ENCODE measurements at places on chromosomes 7 and 10.

- no peak for DNase-seq
Observed at GRCh38 chr10:78691301-78692030, 377.3 kb upstream of the ZMIZ1 start.

DNA sequence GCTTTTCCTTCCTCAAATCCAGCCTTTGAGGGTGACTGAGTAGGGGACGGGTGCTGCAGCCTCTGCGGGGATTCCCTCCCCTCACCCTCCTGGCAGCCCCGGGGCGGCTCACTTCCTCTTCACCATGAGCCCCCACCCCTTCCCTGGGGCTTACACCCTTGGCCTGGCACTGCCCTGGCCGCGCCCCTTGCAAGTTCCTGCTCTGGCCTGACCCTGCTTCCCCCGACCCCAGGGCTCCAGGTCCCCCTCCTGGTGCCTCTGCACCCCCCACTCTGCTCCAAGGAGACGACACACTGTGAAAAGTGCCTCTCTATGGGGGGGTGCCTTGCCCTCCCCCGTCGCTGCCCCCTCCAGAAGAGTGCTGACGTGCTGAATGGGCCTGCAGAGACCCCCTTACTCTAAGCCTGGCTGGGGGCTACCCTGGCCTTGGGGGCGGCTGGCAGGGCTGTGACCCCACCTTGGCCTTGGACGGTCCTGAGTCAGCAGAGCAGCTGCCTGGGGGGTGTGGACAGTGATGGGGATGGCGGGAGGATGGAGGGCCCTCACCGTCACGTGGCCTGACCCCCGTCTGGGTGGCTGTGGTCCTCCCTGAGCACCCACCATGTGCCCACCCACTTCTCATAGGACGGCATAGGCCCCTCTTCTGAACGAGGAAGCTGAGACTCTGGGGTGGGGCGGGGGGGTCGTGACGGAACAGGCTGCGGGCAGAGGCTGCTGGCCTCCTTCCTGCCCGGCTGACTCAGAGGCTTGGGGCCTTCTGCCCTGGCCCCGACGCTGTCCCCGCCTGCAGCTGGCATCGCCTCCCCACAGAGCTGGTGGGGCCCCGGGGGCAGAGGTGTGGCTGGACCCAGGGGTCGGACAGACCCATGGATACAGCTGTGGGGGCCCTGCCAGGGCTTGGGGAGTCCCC lies 9.8 kb downstream of the LFNG start:
- no peak for DNase-seq

- DNase-seq: no peak
Observed at GRCh38 chr10:11713186-11713743, 28.9 kb upstream of the ECHDC3 start.

GRCh38 chr10:78164702-78165101 lies 131.0 kb downstream of the RPS24 start:
- DNase-seq: no peak

DNA sequence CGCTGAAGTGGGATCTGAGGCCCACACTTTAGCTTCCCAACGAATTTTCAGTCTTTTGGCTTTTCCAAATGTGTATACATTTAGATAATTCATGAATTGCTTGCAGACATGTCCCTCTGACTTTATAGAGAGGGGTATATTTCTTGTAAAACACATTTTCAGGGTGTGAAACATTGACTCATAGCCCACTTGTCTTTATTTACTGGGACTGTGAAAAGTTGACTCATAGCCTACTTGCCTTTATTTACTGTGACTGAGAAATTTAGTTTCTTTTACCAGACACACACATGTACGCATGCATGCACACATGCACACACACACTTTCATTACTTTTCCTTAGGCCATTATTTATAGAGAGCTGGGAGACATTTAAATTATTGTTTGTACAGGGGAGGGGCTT lies 79.1 kb downstream of the VTI1A start:
- no peak for DNase-seq

DNA sequence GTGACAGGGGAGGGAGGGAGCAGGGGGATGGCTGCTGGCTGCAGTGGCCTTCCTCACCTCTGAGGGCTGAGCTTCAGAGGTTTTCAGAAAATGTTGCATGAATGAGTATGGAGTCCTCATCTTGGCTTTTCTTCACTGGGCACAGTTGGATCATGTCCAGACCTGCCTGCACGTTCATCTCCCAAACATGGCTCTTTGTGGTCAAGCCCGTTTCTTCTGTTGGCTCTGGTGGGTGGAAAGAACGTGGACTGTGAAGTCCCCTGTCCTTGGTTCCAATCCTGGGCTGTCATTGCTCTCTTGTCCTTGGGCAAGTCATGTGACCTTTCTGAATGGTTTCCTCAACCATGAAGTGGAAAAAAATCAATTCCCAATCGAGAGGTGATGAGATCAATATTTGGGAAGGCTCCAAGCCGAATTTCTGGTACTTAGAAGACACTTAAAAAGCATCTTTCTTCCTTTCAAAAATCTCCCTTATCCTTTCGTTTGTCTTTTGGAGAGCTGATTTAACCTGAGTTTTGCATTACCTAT lies 34.5 kb downstream of the TSPAN14 start:
- DNase-seq: no peak

GRCh38 chr7:134016223-134016941 lies 110.8 kb upstream of the LRGUK start:
- DNase-seq: no peak

GRCh38 chr10:106438386-106438785 lies 726.1 kb downstream of the SORCS1 start:
- no peak for DNase-seq

DNA sequence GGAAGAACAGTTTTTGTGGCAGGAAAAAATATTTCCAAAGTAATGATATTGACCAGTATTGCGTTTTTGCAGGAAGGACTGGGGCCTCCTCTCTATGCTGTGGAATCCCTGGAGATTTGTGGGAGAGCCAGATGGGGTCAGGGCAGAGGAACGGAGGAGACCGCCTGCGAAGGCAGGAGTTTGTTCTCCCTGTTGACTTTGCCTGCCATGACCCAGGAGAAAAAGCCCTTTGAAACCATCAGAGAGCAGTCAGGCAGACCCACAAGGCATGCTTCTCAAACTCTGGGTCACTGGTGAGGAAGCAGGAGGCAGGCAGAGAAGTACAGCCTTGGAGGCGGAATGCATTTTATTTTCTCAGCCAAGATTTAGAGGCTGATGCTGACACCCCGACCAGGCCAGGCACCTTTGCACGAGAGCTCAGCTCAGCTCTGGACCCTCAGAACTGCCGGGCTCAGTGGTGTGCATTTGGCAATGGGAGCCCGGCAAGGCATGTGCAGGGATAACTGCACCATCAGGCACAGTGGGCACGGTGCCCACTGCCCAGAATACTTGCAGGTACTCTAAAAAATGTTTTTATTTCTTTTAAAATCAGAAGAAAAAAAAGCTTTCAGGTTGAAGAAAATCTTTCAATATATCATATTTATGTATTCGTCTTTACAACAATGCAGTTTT lies 410.4 kb downstream of the RPS24 start:
- DNase-seq: no peak

- DNase-seq: no peak
Observed at GRCh38 chr7:76354516-76354915, 4.3 kb downstream of the YWHAG start.

GRCh38 chr10:14880229-14880628 lies 1.6 kb downstream of the SUV39H2 start:
- no peak for DNase-seq

- DNase-seq: no peak
Observed at GRCh38 chr7:39510864-39511354, 55.3 kb upstream of the YAE1 start.
